Right atrium auricular region (tissue), 2 donors: ENCODE measurements at places on chromosomes 16 and 17. TPM values are rescaled to one million over a fixed set of nuclear protein-coding genes. Genes with fewer than 3 reads are reported as not detected.

- DNase-seq, result no peak
- H3K36me3 ChIP-seq, result no peaks in the 10 kb centered on the region
- H3K27me3 ChIP-seq, result no peaks in the 10 kb centered on the region
Measured at GRCh38 chr16:84339311-84339710, 29.0 kb upstream of the ATP2C2 start.

GRCh38 chr17:78517421-78517820, 59.8 kb downstream of the DNAH17 start:
- no peaks in the 10 kb centered on the region for H3K4me1 ChIP-seq
- H3K27ac ChIP-seq, result no peak overlapping the region
- H3K4me3 ChIP-seq, result no peak overlapping the region
- no peaks in the 10 kb centered on the region for H3K27me3 ChIP-seq

DNA sequence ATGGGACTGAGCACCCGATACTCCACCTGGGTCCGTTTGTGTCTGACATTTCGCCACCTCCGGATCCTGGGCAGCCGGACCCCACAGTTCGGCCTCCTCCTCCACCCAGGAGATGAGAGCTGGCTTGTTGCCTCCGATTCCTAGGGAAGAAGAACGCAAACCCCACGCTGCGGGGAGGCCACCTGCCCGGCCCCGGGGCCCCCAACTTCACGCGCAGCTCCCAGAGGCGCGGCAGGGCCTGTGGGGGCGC, 542 bp downstream of the ZNF764 start:
- H3K4me1 ChIP-seq, result peaks cover 47% of the 10 kb centered on the region
- peak overlapping the region; percentile 87 for H3K4me3 ChIP-seq
- DNase-seq, result no peak
- no peaks in the 10 kb centered on the region for H3K27me3 ChIP-seq
- H3K27ac ChIP-seq, result peak overlapping the region; percentile 99

DNA sequence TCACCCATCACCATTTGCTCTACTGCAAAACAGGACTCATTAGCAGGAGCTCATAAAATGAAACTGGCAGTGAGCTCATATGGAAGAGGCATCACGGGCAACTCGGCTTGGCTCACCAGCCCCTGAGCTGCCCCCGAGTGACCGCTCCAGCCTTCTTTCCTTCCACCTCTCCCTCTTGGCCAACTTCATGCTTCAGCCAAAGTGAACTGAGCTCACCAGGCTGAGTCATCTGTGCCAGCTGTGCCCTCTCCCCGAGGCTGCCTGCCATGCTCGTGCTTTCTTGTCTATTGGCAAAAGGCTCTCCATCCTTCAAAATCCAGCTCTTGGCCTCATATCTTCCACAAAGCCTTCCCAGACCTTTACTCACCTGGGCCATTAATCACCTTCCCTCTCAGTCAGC, 391.4 kb downstream of the WWOX start:
- no peak for DNase-seq
- no peaks in the 10 kb centered on the region for H3K36me3 ChIP-seq
- H3K27ac ChIP-seq, result no peak overlapping the region
- H3K4me1 ChIP-seq, result no peaks in the 10 kb centered on the region
- no peak overlapping the region for H3K4me3 ChIP-seq
- H3K27me3 ChIP-seq, result no peaks in the 10 kb centered on the region

- DNase-seq, result no peak
- H3K36me3 ChIP-seq, result peaks cover 47% of the 10 kb centered on the region
- peaks cover 28% of the 10 kb centered on the region for H3K4me1 ChIP-seq
- no peak overlapping the region for H3K4me3 ChIP-seq
Measured at GRCh38 chr16:84988328-84989080, 22.8 kb downstream of the ZDHHC7 start.

DNA sequence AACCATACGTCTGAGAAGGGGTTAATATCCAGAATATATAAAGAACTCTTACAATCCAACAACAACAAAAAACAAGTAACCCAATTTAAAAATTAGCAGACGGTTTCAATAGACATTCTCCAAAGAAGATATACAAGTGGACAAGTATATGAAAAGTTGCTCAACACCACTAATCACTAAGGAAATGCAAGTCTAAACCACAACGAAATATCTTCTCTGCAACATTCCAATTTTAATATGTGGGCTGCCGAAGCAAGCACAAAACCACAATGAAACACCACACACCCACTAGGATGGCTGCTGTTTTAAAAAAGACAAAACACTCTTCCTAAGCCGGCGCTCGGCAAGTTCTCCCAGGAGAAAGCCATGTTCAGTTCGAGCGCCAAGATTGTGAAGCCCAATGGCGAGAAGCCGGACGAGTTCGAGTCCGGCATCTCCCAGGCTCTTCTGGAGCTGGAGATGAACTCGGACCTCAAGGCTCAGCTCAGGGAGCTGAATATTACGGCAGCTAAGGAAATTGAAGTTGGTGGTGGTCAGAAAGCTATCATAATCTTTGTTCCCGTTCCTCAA, 5.9 kb upstream of the SLC13A2 start:
- no peak overlapping the region for H3K27ac ChIP-seq
- no peak overlapping the region for H3K4me3 ChIP-seq
- no peaks in the 10 kb centered on the region for H3K36me3 ChIP-seq
- H3K4me1 ChIP-seq, result peaks cover 7% of the 10 kb centered on the region
- H3K27me3 ChIP-seq, result no peaks in the 10 kb centered on the region

DNA sequence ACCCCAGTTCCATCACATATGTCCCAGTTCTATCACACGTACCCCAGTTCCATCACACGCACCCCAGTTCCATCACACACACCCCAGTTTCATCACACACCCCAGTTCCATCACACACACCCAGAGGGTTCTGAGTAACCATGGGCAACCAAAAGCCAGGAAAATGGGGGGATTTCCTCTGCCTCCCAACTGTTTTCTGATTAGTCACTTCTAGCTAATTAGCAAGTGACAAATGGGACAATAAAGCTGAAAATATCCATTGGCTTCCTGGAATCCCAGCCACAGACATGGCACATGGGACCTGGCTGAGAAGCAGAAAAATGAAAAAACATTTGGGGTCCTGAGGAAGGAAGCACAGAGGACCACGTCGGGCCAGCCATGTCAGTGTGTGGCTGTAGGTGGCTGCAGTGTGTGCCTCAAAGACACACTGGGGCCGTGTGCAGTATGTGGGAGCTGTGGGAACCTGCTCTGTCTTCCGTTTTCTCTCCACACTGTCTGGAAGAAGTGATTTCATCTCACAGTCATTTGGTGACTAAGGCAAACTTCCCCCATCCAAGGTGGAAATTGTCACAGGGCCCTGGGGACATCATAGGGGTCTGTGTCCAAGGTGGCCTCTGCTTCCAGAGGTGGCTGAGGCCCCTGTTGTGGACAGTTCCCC, 106.7 kb downstream of the CMIP start:
- H3K27me3 ChIP-seq, result no peaks in the 10 kb centered on the region
- H3K4me3 ChIP-seq, result no peak overlapping the region
- DNase-seq, result no peak
- peaks cover 52% of the 10 kb centered on the region for H3K4me1 ChIP-seq

GRCh38 chr17:38921756-38922411, 3.5 kb upstream of the LASP1NB start:
- peak; percentile 57 for DNase-seq
- peaks cover 28% of the 10 kb centered on the region for H3K36me3 ChIP-seq
- H3K27me3 ChIP-seq, result no peaks in the 10 kb centered on the region
- no peak overlapping the region for H3K4me3 ChIP-seq
- peak overlapping the region; percentile 63 for H3K27ac ChIP-seq

PLXDC1 gene
- 9.3 TPM for total RNA-seq

PLD2 gene
- total RNA-seq, result 6.7 TPM

CEP131 gene
- total RNA-seq, result 6.2 TPM

GPR179 gene
- not detected for total RNA-seq

TEDC2 gene
- 0.63 TPM for total RNA-seq

RUNDC3A gene
- 1.7 TPM for total RNA-seq

ZNF597 gene
- total RNA-seq, result 2.2 TPM
